LNCaP clone FGC (cell line): ENCODE measurements at places on chromosomes 6 and 20.

GRCh38 chr20:17525650-17526049 lies 5.5 kb downstream of the BFSP1 start:
- DNase-seq = peak; percentile 33

DNA sequence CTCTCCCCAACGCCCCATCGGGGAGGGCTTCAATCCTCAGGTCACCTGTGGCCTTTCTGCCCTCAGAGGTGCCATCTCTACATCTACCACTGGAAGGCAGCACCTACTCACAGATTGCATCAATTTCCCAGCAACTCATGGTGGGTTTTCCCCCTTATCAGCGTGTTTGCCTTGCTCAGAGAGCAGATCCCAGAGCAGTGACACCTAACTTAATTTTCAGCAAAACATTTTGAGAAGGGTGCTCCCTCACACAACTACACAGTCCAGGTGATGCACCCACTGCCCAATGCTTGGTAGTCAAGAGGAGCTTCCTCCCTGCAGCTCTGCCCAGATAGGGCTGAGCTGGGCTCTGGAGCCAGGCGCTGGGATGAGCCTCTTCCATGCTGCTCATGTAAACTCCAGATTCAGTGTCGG lies 48.2 kb downstream of the PLG start:
- DNase-seq = peak; percentile 8

DNA sequence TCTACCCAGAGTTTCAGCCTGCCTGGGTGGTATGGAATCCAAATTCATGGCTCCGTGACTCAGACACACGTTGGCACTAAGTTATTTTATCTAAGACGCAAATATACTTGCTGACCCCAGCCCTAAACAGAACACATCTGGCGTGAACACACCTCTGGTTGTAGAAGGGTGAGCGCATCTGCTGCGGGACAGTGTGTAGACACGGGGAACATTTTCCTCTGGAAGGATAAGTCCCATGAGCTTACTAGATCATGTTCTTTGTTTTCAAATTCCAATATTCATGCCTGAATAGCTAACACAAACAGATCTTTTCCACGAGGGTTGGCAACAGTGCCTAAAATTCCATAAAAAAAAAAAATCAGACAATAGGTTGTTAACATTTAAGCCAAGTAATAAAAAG lies 87.8 kb downstream of the TMEM170B start:
- DNase-seq = no peak

- DNase-seq = no peak
Observed at GRCh38 chr6:127186889-127187288, 68.4 kb downstream of the RSPO3 start.

DNA sequence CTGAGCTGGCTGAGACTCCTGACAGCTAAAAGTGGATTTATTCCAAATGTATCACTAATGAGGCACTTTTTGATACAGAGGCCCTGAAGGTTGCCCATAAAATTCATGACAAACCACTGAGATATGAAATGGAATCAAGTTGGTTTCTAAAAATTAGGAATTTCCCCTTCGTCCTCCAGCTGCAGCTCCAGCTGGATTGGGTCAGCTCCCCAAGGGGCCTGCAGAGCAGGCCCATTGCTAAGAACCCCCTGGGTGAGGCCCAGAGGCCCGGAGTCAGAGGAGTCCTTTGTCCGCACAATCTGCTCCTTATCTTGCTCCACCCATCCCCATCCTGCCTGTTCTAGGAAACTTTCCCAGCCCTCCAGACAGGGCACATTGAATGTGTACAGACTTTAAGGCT lies 163.5 kb upstream of the TOP1 start:
- no peak for DNase-seq

GRCh38 chr20:46367967-46368901 lies 38.2 kb downstream of the ELMO2 start:
- DNase-seq = peak; percentile 21

- no peak for DNase-seq
Observed at GRCh38 chr6:26474439-26474881, 16.7 kb downstream of the BTN2A1 start.

- no peak for DNase-seq
Observed at GRCh38 chr6:77786935-77787629, 134.2 kb downstream of the MEI4 start.

DNA sequence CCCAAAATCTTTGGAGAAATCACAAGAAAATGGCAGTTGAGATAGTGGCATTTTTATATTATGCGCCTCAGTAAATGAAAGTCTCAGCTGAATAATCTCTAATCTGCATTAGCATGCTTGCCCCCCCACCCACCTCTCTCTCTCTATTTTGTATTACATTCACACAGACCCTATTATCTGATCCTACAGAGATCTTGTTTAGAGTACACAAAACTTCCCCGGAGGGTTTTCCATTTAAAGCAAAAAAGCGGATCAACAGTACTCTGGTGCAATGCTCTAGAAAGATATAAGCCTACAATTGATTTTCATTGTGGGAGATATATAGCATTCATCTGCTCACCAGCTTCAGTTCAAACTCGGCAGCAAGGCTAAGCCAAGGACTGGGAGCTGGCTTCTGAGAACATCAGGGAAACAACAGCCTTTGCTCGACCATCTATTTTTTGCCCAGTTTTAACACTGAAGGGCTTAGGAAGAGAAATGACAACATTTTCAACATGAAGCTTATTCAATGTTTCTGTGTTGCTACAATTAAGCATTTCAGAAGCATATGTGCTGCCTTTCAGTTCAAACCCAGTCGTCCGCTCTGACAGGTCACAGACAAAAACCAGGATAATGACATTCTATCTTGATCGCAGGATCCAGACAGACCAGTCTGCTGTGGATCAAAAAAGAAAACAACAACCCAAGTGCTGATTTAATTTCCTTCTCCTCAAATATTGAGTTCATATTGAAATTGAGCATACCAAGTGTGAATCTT lies 137.6 kb upstream of the ATXN1 start:
- DNase-seq = no peak

DNA sequence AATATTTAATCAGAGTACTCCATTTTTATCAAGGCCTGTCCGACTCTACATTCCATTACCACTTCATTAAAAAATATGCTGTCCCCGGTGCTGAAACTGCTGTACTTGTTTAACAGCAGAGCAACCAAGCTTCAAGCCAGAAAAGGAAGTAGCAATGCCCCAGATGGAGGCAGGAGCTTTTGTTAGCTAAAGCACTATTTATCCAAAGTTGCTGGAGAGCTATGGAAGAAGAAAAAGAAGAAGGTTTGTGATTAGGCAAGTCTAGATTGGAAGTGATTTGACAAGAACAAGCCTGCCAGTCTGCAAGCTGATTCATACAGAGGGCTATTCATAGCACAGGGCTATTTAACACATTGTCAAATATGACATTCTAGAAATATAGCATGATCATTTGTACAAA lies 160.9 kb upstream of the SPTLC3 start:
- no peak for DNase-seq

DNA sequence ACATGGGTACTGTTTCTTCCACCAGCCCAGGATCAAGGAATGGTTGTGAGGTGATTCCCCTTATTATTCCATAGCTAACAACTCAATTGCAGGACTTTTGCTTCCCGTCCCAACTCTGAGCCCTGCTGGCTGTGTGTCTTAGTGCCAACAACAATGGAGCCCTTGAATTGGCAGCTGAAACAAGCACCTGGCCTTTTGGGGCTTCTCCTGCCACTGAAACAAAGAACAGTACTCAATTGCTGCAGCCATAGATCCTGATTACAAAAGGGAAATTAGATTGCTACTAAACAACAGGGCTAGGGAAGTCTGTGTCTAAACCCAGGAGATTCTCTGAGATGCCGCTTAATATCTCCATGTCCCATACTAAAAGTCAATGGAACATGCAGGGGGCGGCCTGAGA lies 61.3 kb upstream of the CARMIL1 start:
- DNase-seq = no peak

GRCh38 chr6:144181639-144182038 lies 31.3 kb downstream of the STX11 start:
- no peak for DNase-seq

DNA sequence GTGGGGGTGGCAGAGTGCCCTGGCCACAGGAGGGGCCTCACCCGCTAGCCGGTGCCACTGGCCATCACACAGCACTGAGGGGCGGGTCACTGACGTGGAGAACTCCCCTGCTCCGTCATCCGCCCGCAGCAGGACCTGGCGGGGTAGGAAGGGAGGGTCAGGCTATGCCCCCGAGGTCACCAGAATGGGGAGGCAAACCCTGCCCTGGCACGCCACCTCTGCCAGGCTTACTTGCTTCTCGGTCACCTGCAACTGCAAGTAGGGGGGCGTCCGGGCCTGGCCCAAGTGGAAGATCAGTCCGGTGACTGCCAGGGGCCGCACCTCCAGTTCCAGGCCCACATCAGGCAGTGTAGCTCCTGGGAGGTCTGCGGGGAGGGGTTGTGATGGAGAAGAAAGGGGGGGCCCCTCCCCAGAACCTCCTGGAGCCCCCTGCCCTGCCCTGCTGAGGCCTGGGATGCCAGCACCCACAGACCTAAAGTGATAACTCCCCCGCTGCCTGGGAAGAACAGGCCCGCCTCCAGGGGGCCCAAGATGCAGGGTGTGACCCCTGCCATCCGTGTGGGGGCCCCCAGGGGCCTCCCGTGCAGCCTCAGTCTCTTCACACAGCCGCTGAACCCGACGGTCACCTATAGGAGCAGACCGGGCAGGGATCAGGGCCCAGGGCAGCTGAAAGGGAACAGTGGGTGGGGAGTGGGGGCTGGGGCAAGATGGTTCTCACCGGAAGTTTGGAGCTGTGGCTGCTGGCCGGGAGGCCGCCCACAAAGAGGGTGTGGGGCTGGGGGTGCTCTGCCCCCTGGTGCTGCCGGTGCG lies 7.4 kb downstream of the ADRM1 start:
- no peak for DNase-seq

- peak; percentile 1 for DNase-seq
Observed at GRCh38 chr6:71977884-71978283, 91.5 kb downstream of the RIMS1 start.

- no peak for DNase-seq
Observed at GRCh38 chr6:165129086-165129485, 180.3 kb downstream of the C6orf118 start.

DNA sequence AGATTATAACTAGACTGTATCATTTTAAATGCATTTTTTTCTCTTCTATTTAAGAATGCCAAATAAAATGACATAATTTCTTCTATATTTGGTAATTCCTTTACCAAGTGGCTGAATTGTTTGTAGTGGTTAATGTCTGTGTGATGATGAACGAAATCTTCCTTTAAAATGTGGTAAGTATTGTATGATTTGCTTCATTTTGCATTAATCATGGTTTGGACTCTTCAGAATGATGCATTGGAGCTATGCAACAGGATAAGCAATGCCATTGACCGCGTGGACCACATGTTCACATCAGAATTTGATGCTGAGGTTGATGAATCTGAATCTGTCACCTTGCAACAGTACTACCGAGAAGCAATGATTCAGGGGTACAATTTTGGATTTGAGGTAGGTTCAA lies 99.6 kb downstream of the MAP3K4 start:
- DNase-seq = no peak

GRCh38 chr6:18720075-18720474 lies 332.9 kb downstream of the RNF144B start:
- peak; percentile 11 for DNase-seq

- DNase-seq = peak; percentile 50
Observed at GRCh38 chr6:32087574-32088486, 21.3 kb downstream of the TNXB start.

- no peak for DNase-seq
Observed at GRCh38 chr6:22271081-22271480, 25.8 kb downstream of the PRL start.

DNA sequence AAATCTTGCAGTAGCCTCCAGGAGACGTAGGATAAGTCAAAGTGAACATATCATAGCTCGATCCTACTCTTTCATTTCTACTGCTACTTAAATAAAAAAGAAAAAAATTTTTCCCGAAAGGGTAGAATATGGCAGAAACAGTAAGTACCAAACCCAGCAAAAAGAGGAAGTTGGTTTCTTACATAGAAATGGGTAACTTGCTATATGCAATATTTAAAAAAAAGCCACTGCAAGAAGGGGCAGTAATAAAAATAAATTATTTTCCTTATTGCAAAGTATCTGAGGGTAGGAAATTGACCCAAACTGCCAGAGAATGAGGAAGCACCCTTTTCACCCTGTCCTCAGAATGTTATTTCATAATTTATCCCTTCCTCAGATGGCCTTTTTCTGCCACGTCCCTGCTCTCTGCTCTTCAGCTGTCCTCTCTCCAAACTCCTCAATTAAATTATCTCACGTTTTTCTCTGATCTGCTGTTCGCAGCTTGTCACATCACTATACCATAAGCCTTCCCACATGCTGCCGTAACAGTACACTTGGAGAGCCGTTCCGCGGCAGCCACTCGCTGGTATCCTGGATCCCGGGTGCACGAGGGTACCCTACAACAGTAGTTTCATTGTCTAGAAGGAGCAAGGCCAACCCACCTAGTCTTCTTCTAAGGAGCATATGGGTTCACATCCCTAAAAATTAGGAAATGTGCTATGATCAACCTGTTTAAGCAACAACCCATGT lies 149.6 kb downstream of the BACH2 start:
- no peak for DNase-seq

- no peak for DNase-seq
Observed at GRCh38 chr6:23006656-23007055, 437.3 kb downstream of the HDGFL1 start.

GRCh38 chr6:149317644-149318571 lies at the start of gene TAB2:
Gene TAB2, plus strand, starts transcription at chr6:149317712. Its CDS starts 52,286 bp downstream, at chr6:149369998.
- no peak for DNase-seq

DNA sequence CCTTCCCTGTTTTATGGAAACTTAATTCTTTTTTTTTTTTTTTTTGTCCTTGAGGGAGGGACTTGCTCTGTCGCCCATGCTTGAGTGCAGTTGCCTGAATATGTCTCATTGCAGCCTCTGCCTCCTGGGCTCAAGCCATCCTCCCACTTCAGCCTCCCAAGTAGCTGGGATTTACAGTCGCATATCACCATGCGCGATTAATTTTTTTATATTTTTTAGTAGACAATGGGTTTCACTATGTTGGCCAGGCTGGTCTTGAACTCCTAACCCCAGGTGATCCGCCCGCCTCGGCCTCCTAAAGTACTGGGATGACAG lies 654 bp downstream of the TMEM14C start:
- DNase-seq = no peak

GRCh38 chr6:110656492-110656891 lies 158.8 kb downstream of the CDK19 start:
- DNase-seq = peak; percentile 100

DNA sequence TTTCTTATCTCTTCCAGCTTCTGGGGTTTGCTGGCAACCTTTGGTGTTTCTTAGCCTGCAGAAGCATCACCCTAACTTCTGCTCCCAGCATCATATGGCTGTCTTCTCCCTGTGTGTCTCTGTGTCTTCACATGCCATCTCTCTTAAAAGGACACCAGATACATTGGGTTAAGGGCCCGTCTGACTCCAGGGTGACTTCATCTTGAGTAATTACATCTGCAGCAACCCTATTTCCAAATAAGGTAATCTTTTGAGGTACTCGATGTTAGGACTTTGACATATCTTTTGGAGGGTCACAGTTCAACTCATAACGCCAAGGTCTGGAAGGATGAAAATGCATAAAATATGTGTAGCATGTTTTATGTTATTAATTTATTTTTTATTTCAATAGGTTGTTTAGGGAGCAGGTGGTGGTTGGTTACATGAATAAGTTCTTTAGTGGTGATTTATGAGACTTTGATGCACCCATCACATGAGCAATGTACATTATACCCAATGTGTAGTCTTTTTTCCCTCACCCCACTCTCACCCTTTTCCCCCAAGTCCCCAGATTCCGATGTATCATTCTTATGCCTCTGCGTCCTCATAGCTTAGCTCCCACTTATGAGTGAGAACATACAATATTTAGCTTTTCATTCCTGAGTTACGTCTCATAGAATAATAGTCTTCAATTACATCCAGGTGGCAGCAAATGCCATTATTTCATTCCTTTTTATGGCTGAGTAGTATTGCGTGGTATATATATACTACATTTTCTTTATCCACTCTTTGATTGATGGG lies 131.1 kb downstream of the TBXT start:
- DNase-seq = no peak

GRCh38 chr6:1714654-1715053 lies 104.9 kb downstream of the FOXC1 start:
- no peak for DNase-seq
